ENCODE measurements at places on chromosomes 5 and 9. TPM values are rescaled to one million over a fixed set of nuclear protein-coding genes. Genes with fewer than 3 reads are reported as not detected.

DNA sequence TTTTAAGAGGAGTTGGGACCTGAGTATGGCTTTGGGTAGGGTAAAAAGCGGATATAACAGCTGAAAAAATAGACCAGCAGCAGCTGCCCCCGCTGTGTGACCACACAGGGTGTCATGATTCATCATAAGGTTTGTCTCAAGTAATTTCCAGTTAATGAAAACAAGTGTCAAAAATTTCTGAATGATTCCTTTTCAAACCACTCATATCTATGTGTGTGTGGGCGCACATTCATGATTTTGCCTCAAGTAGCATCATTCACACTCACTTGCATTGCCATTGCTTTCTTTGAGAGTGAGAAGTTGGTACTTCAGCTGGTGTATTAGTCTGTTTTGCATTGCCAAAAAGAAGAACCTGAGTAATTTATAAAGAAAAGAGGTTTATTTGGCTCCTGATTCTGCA is 12.1 kb upstream of the TNFAIP8 start:
- DNase-seq = no peak

GRCh38 chr9:108316630-108317029 is 539.2 kb downstream of the ACTL7B start:
- no peak for DNase-seq

The SEMA4D gene
- 27.8 TPM for total RNA-seq

The KIF4B gene
- total RNA-seq = not detected

The PCDHGB3 gene
- total RNA-seq = 1.3 TPM

Measured in kidney epithelial cell (primary cell).